ENCODE measurements at places on chromosomes 11 and 22.

GRCh38 chr22:37203354-37204044 lies 8.8 kb downstream of the SSTR3 start:
- DNase-seq: no peak

DNA sequence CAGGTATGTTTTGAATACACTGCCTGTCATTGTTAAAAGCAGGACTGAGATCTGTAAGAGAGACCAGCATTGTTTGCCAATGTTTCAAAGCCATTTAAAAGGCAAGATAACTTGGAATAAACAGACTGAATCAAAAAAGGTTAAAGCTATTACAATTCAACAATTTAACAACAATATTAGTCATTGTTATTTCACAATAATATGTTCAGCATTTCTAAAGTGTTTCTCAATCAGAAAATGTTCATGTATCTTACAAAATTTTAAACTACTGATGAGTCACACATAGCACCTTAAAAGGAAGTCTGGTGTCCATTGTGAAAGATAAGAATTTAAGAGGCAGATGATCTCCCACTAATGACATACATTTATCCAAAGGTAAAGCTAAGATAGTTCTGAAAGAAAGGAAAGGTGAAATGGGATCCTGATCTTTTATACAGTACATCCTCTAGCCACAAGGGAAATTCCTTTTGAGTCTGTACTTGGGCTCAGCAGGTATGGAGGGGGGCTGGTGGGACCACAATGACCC lies 79.7 kb downstream of the MAML2 start:
- DNase-seq: no peak

GRCh38 chr22:43167001-43167589 lies 15.7 kb downstream of the TSPO start:
- no peak for DNase-seq

DNA sequence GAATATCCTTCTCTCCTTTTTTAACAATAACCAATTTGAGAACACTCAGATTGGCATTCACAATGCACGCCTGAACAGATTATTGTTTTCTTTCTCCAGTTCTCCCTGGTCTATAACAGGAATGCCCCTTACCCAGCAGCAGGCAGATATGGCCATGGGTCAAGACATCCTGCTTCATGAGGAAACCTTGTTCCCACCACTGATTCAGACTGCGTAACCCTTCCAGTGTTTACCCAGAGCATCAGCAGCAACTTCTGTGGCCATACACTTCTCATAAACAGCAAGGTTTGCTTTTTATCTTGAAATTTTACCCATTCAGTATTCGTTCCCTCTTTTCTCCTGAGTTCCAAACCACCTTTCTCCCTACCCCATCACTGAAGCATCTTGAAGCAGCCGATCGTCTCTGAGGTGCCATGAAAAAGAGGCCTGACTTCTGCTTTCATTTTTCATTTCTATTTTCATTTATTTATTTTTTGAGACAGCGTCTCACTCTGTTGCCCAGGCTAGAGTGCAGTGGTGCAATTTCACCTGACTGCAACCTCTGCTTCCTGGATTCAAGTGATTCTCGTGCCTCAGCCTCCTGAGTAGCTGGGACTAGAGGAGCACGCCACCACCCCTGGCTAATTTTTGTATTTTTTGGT lies 9.6 kb downstream of the PTS start:
- no peak for DNase-seq

- no peak for DNase-seq
Measured at GRCh38 chr11:104279587-104279986, 115.6 kb upstream of the PDGFD start.

DNA sequence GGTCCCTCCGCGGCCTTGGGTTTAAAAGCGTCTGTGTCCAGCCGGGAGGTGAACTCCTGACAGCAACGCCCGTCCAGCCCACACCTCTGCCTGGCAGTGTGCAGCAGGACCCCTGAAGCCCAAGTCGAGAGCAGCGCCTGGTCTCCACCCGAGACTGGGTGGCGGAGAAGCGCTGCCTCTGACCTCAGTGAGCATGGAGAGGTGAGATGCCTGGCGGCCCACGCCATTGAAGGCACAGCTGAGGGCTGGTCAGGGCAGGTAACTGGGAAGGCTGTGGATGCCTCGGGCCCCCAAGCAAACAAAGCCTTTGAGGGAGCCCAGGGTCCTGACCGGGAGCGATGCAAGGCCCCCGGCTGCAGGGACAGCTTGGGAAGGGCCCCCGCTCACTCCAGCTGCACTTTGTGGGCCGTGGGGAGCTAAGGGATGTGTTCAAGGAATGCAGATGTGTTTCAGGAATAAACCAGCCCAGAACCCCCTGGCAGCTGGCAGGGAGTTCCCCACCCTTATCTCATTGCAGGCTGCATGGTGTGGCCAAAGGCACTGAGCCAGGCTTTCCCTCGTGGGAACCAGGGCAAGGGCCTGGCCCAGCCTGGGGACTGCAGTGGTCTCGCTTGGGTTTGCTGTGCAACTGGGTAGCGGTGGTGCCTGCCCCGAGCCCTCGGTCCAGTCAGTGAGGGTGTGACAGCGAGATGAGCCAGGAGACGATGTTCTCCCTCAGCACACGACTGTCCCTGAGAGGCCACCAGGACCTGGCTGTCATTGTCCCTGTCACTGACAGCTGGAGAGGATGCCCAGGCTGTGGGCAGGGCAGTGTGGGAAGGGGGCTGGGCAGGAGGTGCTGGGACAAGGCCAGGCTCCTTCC lies 92.5 kb downstream of the WNT7B start:
- no peak for DNase-seq

DNA sequence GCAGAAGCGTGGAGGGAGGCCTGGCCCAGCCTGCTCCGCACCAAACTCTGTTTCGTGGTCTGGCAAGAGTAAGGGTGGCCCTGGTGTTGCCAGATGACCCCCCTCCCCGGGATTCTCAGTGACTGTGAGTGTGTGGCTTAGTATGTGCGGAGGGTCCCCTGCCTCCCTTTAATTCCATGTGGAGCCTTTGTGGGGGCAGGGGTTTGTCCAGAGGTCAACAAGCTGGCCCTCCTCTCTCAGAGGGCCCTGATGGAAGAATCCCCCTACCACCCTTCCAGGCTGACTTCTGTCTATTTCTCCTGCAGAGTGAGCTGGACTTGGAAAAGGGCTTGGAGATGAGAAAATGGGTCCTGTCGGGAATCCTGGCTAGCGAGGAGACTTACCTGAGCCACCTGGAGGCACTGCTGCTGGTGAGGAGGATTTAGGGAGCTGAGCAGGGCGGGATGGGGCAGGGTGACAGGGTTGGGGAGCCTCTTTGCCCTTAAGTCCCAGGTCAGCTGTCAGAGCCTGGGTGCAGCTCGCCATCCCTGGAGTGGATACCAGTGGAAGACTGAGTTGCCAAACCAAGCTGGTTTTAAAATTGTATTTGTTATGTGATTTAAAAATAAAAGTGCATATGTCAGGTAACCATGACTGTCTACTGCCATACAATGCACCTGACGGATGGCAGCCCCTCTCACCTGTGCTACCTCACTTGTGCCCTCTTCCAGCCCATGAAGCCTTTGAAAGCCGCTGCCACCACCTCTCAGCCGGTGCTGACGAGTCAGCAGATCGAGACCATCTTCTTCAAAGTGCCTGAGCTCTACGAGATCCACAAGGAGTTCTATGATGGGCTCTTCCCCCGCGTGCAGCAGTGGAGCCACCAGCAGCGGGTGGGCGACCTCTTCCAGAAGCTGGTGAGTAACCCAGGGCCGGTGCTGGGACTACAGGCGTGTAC lies 80.6 kb downstream of the BCR start:
- no peak for DNase-seq

GRCh38 chr11:86745571-86745970 lies 54.8 kb upstream of the PRSS23 start:
- DNase-seq: no peak
